ENCODE measurements at places on chromosomes 4 and X. TPM values are rescaled to one million over a fixed set of nuclear protein-coding genes. Genes with fewer than 3 reads are reported as not detected.

ANOS1 gene
- total RNA-seq = 36.9 TPM

DNA sequence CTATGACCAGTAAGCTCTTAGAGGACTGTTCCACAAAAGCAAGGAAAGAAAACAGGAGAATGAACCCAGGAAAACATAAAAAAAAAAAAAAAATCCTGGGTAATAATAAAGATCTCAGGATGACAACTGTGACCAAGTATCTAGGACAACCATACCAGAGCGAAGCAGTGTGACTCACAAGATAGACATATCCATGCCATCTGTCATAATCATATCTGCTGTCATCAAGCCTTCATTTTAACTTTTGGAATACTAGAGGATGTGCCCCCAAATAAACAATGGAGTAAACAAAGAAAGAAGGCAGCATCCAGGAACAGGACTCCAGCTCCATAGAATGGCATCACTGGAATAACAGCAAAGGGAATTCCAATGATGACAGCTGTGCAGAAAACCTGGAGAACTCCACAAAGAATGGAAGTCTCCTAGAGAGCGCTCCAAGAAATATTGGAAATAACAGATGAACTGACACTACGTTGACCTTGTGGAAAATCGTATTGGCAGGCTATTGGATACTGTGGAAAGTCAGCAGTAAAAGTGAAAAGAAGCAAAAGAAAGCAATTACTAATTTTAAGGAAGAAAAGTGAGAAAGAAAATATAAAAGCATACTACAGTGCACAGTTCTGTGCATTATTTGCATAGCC is 35.3 kb downstream of the HPGDS start:
- DNase-seq = no peak

DNA sequence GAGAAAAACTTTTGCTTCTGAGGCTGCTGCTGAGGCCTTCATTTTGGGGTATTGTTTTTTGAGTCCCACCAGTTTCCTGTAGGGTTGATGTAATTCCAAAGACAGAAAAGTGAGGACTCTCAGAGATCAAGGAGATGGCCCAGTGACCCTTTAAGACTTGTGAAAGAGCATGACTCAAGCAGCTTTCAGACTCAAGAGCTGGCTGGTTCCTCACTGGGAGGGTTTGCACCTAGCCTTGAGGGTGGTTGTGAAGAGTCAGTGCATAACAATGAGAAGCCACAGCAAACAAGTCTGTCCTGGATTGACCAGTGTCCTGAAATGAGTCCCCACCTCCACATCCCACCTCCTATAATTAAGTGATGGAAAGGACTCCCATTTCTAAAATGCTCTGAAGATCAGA is 89.2 kb downstream of the NHS start:
- no peak for DNase-seq

GRCh38 chr4:131258361-131258760 is 1890.7 kb upstream of the PCDH10 start:
- no peak for DNase-seq

GRCh38 chr4:110533590-110533910 is 57.6 kb downstream of the ENPEP start:
- DNase-seq = no peak
